ENCODE measurements at places on chromosomes 13 and 19.

DNA sequence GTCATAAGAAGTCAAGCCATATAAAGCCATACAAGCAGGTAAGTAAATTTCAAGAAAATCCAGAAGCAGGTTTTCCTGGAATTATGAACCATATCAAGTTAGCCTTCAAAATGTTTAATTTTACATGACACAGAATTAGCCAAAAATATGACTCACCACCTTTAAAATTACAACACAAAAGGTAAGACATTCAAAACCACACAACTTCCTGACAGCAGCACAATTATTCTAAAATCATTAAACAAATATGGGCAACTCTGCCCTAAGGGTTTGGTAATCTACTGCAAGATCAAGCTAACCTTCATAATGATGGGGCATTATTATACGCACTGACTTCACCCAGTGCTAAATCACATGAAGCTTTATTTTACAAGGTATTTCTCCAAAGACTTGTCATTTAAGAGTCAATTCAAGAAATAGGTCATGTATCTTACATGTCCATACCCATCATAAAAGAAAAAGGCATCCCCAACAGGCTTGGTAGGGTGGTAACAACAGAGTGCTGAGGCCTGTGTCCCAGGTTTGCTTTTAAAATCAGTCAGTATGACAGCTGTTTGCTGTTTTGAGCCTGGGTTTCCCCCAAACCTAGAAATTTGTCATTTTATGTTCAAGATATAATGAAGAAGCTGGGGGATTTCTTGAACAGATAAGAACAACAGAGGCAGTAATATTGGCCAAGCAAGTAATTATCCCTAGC is 15.2 kb downstream of the RCBTB1 start:
- DNase-seq, result no peak

DNA sequence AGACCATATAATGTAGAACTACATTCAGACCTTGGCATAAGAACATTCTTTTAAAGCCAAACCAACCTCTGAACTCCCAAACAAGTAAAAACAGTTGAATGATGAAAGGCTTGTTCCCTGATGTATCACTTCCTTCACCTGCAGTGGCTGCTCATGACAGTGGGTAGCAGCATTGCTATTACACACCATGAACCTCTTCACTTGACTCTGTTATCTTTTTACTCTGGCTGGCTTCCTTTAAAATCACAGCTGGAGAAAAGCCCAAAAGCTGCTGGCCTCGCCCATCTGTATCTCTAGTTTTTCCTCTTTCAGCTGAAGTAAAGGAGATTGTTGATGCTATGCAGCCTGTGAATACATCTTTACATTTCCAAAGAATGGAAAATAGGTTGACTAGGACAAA is 22.6 kb downstream of the THSD1 start:
- no peak for DNase-seq

DNA sequence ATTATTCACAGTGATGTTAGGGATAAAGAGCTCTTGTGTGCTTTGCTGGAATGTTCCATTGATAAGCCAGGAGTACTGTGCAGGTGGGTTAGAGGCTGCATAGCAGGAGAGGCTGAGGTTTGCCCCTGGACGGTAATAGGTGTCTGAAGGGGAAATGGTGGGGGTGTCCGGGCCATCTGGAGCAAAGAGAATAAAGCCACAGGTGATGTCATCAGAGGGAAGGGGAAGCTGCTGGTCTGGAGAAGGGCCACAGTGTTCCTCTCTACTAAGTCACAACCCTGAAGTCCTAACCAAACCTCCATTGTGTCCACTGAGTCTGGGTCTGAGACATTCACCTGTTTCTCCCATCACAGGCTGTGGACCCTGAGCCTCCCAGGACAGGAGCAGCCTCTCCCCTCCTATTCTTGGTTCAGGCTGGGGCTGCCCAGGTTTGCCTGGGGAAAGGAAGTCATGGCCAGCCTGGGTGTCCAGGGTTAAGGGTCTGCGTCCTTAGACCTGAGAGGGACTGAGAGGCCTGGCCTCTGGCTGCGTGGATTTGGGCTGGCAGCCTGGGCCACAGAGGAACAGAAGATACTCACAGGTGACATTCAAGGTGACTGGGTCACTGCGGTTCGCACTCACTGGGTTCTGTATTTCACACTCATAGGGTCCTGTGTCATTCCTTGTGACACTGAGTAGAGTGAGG is 6.8 kb downstream of the CEACAM1 start:
- DNase-seq, result no peak

GRCh38 chr19:29671393-29672160 is 6.3 kb downstream of the PLEKHF1 start:
- peak; percentile 80 for DNase-seq

- DNase-seq, result no peak
These were observed 480 bp downstream of the GPR108 start for GRCh38 chr19:6736917-6737283.

DNA sequence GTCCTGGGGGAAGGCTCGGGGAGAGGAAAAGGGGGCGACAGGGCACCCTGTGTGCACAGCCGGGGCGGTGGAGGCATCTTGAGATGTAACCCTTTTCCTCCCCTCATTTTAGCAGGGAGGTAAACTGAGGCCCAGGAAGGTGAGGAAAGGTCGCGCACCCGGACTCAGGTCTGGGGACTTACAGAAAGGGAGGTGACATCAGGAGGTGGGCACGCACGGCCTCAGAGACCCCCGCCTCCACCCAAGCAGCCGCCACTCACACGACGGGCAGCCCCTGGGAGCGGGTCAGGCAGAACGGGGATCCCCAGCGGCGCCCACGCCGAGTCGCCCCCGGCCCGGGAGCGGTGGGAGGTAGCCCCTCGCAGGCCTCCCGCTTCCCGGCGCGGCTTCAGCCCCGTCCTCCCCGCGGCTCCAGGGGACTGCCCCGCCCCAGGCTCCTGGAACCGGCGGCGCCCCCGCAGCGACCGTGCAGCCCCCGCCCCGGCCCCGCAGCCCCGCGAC is 477 bp downstream of the PIP5K1C start:
- no peak for DNase-seq

DNA sequence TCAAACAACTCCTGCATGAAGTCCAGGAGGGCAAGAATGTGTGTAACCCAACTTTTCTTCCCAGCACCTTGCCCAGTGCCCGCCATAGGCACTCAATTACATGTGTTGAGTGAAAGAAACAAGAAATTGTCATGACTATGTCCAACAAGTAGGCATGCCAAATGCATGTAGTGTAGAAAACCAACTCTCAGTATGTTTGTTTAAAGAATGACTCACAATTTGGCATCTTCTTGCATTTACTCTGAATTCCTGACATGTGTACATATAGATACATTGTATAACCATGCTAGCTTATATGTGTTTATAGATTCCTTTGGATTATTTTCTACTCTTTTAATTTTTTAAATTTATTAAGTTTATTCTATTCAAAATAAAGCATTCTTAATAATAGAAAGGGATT is 305.0 kb downstream of the EFNB2 start:
- DNase-seq, result no peak

DNA sequence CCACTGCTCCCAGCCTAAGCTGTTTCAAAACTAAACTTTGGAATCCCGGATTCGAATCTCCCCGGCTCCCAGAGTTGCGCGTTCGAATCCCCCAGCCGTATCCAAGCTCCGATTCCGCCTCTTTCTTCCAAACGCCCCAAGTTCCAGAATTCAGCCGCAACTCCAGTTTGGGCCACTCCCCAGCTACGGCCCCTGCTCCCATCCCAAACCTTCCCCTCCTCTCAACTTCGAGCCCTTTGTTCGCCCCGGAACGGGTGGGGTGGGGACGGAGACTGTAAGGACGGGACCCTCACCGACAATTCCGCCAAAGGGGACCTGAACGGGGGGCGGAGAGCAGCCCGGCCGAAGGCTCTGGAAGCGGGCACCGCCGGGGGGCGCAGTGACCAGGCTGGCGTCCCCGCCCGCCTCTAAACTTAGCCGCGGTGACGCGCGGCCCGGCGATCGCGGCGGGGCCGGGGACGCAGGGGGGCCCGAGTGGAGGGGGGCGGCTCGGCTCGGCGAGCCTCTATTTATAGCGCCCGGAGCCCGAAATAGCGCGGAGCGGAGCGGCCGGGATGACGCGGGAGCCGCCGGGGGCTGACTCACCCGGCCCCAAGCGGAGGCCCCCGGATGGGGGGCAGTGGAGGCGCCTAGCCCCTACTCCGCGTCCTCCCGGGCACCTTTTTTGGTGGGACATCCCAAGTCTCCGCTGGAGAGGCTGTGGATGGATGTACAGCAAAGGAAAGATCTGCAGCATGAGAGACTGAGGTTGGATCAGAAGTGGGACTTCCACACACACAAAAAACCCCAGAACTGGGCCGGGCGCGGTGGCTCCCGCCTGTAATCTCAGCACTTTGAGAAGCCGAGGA is 4.9 kb upstream of the ERCC1 start:
- peak; percentile 8 for DNase-seq

- DNase-seq, result no peak
These were observed 695.3 kb downstream of the DIAPH3 start for GRCh38 chr13:59468396-59468795.

DNA sequence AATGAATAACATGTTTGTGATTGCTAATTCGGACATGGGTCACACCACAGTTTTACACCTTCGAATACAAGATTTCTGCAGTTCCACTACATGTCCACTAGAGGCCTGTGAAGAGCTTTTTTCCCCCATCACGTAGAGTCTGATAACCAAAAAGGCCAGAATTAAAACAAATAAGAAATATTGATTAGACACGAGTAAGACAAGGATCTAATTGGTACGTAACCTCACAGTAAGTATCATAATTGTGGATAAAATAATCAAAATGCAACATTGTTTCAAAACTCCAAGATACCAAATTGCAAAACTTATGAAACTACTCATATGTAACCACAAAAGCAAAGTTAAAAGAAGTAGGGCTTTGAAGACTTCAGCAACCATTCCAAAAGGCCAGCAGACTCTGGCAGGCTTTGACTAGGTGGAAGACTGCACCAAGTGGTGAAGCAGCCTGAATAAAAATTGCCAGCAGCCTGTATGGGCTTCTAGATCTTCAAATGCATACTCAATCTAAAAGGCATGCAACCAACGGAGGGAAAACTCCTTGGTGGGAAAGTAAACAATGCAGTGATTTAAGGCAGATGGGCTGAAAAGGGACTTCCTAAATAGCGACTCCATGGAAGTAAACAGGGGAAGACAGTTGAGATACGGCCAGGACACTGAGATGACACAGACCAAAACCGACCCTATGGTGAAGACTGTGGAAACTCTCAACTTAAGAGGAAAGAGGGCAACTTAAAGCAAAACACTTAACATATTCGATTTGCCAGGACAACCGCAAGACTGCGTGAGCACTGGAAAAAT is 56.7 kb downstream of the STARD13 start:
- DNase-seq, result no peak

- DNase-seq, result no peak
These were observed 44.4 kb upstream of the FARP1 start for GRCh38 chr13:98098516-98098915.

GRCh38 chr19:1045247-1045603 is 5.3 kb downstream of the ABCA7 start:
- no peak for DNase-seq

DNA sequence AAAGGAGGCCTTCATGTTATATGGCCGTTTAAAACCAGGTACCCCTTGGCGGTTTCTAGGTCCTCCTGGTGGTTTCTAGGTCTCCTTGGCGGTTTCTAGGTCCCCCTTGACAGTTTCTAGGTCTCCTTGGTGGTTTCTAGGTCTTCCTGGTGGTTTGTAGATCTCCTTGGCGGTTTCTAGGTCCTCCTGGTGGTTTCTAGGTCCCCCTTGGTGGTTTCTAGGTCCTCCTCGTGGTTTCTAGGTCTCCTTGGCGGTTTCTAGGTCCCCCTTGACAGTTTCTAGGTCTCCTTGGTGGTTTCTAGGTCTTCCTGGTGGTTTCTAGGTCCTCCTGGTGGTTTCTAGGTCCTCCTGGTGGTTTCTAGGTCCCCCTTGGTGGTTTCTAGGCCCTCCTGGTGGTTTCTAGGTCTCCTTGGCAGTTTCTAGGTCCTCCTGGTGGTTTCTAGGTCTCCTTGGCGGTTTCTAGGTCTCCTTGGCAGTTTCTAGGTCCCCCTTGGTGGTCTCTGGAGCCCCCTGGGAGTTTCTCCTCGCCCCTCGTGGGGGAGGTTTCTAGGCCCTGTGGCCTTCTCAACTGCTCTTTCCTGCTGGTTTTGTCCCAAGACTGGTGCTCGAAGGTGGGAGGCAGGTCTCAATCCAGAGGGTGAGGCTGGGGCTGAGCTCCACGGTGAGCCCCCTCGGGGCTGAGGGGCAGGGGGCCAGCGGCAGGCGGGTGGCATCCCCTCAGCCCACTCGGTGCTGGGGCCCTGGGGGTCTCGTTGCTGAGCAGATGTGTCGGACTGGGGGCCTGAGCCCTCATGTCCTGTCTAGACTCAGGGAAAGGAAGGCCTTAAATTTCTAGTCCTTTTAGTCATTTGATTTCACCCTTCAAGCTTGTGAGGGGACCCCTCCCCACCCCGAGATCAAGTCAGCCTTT is 8.0 kb downstream of the HCN2 start:
- no peak for DNase-seq

DNA sequence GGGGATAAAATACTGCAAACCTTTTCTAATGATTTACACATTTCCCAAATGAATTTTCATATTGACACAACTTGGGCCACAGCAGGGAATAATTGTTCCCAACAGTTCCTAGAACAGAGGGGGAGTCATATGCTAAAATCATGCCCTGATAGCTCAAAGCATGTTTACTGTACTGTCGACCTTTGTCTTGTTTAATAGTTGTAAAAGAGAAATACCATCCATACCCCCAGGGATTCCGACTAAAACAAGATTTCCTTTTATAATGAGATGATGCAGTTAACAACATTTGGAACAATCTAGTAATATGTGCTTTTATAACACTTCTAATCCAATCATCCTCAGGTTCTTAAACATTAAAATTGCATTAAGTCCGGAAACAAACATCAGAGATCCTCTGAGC is 759.7 kb downstream of the OLFM4 start:
- DNase-seq, result no peak

DNA sequence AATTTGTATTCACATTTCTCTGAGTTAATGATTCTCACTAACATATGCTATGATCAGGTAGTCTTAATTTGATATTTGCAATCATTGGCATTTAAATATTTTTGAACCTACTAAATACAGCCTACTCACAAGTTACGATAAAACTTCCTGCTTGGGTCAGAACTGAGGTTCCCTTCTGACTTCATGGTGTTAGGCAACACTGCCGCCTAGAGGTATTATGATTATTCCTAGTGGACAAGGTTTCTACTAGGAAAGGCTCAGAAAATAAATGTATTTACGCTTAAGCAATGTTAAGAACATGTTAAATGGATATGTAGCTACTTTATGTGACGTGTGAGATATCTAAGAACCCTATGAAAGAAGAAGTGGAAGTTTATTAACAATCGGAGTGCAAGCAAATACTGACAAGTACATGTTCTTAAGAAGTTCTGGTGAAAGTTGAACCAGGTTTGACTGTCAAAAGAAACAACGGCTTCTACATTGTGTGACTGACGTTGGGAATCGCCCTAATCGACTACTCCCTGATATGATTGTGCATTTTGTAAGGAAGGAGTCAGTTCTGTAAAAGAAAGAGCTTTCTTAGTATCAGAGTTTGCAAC is 1395.8 kb downstream of the SLITRK5 start:
- no peak for DNase-seq

DNA sequence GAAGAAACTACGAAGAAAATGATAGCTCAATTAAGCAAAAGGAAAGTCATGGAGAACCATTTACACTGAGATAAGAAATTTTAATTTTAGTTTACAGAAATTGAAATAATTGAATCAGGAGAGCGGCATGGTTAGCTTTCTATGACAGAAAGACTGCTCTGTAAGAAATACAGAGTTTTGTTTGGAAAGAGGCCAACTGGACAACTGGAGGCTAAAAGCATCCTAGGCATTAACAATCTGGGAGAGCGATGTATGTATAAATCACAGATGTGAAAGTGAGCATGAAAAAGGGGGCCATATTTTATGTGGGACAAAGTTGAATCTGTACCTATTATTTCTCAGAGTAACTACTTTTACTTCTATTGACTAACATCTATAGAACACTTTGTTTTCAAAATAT is 1608.8 kb upstream of the PCDH20 start:
- DNase-seq, result no peak

All from activated CD4-positive, CD25-positive, alpha-beta regulatory T cell (primary cell).